ENCODE measurements at places on chromosomes 12 and 14.

DNA sequence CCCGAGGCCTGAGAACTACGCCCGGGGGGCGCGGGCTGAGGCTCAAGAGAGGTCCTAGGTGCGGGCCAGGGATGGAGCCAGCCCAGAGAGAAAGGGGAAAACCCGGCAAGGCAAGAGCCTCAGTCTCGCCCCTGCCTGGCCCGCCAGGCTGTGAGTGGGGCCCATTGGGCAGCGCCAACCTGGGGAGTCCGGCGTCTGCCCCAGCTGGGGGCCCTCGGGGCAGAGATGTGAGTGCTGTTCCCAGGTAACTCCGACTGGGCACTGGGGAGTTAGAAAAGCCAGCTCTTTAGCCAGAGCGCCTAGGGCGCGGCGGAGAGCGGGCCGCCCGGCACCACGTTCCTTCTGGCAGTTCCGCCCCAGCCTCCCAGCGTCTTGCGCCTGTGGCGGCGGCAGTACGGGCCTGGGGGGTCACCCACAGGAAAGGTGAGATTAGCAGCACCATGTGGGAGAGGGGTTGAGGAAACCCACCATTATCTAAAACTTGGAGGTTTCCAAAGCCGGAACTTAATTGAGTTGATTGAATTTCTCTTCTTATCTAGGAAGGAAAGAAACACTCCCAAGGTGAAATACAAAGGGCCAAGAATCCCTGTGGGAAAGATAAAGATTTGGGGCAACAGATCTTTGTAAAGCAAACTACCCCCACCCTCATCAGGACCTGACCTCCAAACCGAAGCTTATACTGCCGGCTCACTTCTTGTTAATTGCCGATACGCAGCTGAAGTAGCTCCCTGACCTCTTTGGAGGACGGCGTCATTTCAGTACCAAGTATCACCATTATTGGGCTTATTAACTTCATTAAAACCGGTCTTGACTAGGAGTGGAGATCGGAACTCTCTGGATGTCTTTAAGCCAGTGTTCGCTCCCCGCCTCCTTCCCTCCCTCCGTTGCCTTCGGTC, 11.6 kb downstream of the OTX2 start:
- DNase-seq, result no peak

GRCh38 chr14:40599725-40600124, 1007.0 kb upstream of the LRFN5 start:
- DNase-seq, result no peak

GRCh38 chr14:101851736-101852405, 90.4 kb downstream of the PPP2R5C start:
- no peak for DNase-seq

GRCh38 chr12:39620659-39621658, 1.4 kb upstream of the ABCD2 start:
- no peak for DNase-seq

DNA sequence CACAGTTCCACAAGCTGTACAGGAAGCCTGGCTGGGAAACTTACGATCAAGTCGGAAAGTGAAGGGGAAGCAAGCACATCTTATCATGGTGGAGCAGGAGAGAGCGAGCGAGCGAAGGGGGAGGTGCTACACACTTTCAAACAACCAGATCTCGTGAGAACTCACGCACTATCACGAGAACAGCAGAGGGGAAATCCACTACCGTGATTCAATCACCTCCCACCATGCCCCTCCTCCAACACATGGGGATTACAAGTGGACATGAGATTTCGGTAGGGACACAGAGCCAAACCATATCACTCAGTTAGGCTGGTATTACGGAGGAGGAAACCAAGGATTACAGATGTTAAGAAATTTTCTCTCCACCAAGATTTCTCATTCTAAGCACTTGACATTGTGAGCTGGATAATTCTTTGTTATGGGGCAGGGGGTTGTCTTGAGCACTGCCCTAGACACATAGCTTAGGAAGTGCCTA, 262.0 kb upstream of the G2E3 start:
- DNase-seq, result no peak
